Stimulated activated effector memory CD8-positive, alpha-beta T cell treated with anti-CD3 and anti-CD28 coated beads, Interleukin-12 subunit alpha, Interleukin-12 subunit beta, amount 100 ng/mL, for 72 hours (primary cell): ENCODE measurements at places on chromosomes 13 and 19.
A peak's percentile ranks its signal among the peaks of the same experiment; 100 is the strongest.

DNA sequence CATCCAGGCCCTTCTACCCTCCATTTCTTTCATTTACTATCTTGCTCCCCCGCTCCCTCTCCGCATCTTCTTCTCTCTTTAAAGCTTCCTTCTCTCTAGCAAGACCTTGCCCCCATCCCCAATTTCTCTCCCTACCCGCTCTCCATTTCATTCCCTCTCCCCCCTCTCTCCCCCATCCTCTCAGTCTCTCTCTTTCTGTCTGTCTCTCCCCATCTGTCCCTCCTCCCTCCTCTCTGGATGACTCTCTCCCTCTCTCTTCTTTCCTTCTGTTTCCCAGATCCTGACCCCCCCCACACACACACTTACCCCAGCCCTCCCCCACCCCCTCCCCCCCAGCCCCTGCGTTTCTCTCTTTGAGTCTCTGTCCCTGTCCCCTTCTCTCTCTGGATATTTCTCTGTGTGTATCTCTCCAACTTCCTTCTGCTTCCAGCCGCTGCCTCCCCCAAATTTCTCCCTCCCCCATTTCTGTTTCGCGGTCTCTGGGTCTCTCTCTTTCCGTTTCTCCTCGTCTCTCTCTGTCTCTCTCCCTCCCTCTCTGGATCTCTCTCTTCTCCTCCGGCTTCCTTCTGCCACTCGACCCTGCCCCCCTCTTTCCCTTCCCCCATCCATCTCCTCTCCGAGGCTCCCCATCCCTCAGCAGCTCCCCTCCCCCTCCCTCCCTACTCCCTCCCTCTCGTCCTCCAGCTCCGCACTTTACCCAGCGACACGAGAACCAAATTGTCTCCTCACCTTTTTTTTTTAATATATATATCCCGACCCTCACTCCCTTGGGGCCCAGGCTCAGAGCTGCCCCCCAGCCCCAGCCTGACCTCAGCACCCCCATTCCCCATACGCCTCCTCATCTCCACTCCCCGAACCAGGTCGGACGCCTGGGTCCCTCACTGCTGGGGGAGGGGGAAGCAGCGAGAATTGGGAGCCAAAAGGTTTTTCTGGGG, 3.6 kb upstream of the CACNG8 start:
- no peak for DNase-seq

DNA sequence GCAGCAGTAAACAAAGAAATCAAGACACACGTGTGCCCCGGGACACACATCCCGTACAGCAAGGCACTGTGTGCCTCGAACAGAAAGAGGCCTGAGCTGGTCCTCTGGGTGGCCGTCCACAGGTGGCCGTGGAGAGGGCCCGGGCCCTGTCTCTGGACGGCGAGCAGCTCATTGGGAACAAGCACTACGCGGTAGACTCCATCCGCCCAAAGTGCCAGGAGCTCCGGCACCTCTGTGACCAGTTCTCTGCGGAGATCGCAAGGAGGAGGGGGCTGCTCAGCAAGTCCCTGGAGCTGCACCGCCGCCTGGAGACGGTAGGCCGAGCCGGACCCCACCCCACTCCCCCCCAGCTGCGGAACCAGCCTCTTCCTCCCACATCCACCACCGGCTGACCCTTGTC, 30.7 kb upstream of the F7 start:
- no peak for DNase-seq

- no peak for DNase-seq
These were observed 818.4 kb downstream of the DIAPH3 start for GRCh38 chr13:59345311-59345710.

- DNase-seq, result no peak
These were observed 8.6 kb downstream of the RFPL4AL1 start for GRCh38 chr19:55777528-55777927.

DNA sequence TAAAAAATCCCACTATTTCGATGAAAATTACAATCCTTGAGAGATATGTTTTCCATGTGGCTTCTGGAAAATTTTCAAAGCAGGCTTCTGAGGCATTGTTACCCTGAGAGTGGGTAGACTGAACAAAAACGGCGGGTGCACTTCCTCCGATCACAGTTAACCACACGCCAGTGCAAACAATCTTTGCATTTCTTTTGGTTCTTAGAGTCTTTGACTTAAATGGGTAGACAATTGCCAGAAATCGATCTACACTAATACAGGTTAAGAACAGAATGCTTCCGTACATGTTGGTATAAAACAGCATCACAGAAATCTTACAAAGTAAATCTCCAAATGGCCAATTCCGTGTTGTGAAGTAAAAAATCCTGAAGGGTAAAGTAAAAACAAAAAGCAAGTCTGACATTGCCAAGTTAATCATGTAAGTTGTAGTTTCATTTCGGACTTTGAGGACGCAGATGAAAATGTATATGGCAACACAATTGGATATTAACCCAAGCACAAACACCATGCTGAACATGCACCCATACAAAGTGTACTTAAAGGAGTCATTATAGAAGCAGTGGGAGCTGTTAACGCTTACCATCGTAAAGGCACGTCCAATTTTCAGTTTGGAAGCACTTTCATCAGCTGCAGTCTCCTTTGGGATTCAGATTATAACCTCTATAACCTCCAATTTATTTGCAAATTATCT, 927 bp downstream of the LPAR6 start:
- DNase-seq, result no peak

- DNase-seq, result no peak
These were observed 30.1 kb upstream of the CCDC124 start for GRCh38 chr19:17902701-17903100.

DNA sequence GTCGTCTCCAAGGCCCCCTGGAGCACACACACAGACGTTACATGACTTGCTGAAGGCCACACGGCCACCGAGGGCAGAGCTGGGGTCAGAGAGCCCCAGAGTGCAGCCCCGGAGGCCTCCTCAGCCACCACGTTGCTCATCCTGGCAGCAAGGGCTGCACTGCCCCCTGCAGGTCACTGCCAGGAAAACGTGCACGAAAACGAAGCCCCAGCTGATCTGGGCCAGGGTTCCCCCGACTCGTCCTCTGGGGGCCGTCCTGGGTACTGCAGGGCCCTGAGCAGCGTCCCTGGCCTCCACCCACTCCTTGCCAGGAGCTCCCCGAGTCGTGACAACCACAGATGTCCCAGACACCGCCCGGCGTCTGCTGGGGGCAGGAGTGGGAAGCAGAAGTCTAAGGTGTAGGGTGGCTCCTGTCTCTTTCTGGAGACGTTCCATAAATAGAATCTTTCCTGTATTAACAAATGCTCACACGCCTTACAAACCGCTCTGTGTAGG, 3.4 kb downstream of the TPGS1 start:
- peak; percentile 95 for DNase-seq

GRCh38 chr13:49701491-49701890, 10.2 kb upstream of the EBPL start:
- DNase-seq, result no peak

GRCh38 chr19:56309511-56310185, 5.0 kb downstream of the ZSCAN5A start:
- DNase-seq, result peak; percentile 80

GRCh38 chr13:112718318-112718717, 28.5 kb downstream of the ATP11A start:
- no peak for DNase-seq

DNA sequence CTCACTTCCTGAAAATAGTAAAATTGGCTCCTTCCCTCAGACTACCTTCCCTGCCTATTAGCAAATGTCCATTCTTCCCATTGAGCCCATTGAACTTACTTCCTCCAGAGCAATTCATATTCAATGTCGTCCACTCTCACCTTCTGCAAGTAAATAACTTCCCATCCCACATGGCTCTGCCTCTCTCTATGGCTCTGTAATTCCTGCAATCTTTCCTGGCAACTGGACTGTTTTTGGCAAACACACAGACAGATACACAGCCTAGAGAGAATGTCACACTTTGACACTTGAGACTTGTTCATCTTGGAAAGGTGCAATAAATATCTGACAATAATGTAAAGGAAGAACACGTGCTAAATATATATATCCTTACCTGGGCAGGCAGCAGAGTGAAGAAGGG, 18.3 kb downstream of the UQCRFS1 start:
- DNase-seq, result no peak

DNA sequence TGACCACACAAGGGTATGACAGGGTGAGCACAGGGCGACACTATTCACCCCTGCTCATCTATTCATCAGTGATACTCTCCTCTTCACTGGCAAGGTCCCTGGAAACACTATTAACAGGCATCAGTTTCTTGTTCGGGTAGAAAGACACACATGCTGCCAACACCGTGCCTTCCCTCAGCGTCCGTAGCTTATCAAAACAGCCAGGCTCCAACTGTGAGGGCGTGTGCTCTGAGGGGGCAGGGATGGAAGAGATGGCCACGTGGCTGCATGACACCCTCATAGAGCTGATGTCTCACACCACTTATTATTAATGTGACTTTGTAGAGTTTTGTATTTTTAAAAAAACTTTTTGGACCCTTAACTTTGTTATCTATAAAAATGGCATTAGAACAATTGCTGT, 160.3 kb downstream of the ITGBL1 start:
- DNase-seq, result no peak

GRCh38 chr13:52706081-52706480, 33.5 kb downstream of the CNMD start:
- no peak for DNase-seq

DNA sequence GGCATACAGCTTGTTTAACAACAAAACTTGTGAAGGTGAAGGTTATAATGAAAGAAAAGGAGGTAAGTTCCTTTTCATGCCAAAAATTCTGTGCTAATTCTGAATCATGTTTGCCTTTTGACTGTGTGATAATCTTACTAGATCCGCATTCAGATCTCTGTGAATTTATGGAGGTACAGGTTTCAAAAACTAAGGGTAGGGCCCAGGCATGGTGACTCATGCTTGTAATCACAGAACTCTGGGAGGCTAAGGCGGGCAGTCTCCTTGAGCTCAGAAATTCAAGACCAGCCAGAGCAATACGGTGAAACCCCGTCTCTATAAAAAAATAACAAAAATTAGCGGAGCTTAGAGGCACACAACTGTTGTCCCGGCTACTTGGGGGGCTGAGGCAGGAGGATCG, 45.9 kb downstream of the PCDH9 start:
- no peak for DNase-seq
